ENCODE measurements at places on chromosomes 6 and 20.

- no peak for DNase-seq
Observed at GRCh38 chr6:49332781-49333180, 130.3 kb downstream of the MMUT start.

- DNase-seq: no peak
Observed at GRCh38 chr6:96304997-96305396, 216.6 kb upstream of the UFL1 start.

DNA sequence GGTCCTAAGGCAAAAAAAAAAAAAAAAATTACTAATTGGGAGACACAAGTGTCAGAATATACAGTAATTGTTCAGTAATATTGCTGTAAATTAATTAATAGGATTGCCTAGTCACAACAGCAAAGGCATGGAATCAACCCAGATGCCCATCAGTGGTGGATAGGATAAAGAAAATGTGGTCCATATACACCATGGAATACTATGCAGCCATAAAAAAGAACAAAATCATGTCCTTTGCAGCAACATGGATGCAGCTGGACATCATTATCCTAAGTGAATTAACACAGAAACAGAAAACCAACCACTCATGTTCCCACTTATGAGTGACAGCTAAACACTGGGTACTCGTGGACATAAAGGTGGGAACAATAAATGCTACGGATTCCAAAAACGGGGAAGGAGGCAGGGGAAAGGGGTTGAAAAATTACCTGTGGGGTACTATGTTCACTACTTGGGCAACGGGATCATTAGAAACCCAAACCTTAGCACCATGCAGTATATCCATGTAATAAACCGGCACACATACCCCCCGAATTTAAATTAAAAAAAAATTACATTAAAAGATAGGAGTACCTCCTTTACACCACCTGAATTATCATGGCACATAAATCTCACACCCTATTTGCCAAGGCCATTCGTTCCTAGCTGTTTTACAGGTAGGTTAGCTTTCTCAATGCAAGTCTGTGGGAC, 689 bp upstream of the PFDN4 start:
- DNase-seq: no peak

DNA sequence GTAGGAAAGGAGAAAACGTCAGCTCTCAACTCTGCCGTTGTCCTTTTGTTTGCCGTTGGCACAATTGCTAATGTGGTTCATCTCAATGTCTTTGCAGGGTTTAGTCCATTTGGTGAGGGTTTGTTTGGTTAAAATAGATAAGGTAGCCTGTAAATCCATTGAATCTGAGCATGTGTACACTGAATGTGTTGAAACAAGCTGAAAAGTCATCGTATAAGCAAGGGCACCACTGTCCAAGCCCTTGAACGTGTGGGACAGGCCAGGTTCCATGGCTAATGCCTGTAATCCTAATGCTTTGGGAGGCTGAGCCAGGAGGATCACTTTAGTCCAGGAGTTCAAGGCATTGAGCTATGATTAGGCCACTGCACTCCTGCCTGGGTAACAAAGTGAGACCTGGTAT, 224.7 kb upstream of the PLCB4 start:
- no peak for DNase-seq

GRCh38 chr20:50409495-50409894, 100.7 kb upstream of the PTPN1 start:
- peak; percentile 87 for DNase-seq

- no peak for DNase-seq
Observed at GRCh38 chr6:138008791-138009190, 98.4 kb downstream of the PERP start.

DNA sequence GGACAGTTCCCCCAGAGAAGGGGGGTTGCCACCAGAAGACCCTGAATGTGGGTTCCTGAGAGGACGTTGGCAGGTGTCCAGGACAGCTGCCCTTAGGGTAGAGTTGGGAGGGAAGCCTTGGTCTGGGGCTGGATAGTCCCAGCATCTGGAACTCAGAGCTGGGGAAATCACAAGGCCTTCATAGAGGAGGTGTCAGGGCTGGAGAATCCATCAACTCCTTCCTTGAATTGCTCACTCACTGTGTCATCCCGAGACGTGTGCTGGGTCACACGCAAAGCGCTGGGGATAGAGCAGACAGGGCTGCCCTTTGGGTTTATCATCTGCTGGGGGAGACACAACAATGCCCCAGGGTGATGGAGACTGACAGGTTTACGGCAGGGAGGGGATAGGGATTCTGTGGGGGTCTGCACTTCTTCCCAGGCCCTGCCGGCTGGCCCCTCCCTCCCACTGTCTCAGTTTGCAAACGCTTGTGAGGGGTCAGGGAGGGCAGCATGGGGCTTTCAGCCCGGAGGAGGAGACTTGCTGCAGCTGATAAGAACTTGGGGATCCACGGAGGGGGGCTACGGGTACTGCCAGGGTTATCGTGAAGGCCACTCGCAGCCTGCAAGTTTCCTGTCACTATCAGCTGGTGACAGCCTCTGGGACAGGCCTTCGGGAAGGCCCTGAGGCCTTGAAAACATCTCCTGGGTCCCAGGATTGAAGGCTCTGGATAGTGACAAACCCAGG, 18.6 kb downstream of the RBM38 start:
- DNase-seq: no peak

GRCh38 chr6:22958677-22959076, 389.3 kb downstream of the HDGFL1 start:
- no peak for DNase-seq

GRCh38 chr20:51363813-51364212, 178.7 kb downstream of the NFATC2 start:
- no peak for DNase-seq

DNA sequence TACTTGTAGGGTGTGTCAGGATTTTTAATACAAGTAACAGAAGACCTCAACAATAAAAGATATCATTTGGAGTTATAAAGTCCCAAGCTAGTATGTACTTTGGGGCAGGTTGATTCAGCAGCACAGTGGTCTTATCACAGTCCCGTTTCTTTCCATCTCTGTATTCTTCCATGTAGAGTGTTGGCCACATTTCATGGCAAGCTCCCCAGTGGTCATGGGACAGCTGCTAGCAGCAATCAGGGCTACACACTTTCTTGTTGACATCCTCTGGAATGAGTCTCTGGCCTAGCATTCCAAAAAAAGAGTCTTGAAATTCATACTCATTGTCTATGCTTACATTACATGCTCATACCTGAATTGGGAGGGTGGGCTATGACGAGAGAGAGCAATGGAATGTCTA, 53.2 kb downstream of the SOBP start:
- DNase-seq: no peak

DNA sequence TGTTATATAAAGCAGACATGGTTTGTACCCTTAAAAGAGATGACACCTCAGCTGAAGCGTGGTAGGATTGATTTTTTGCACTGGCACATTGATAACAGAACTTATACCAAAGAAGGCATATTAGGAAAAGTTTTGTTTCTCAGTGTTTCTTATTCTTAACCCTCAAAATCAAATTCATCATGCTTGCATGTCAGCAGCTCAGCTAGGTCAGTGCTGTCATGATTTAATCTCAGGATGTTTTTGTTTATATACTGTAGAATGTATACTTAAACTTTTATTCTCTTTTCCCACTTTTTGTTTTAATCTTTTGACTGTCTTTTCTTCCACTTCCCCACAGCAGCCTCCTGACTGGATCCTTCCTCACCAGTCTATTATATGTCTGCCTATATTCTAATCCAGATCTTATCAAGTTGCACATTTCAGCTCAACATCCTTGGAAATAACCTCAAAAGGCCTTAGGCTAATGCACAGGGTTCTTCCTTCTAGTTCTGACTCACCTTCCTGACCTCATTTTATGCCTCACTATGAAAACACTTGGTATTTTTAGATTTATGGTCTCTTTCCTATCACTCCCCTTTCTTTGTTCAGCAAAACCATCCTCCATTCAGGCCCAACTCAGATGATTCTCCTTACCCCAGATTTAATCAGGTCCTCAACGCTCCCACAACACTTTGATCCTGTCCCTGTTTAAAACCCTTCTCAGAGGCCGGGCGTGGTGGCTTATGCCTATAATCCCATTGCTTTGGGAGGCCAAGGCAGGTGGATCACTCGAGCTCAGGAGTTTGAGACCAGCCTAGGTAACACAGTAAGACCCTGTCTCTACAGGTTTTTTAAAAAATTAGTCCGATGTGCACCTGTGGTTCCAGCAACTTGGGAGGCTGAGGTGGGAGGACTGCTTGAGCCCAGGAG, 7.2 kb downstream of the HEBP2 start:
- DNase-seq: no peak

GRCh38 chr6:150134280-150134920, 8.4 kb upstream of the PPP1R14C start:
- no peak for DNase-seq

DNA sequence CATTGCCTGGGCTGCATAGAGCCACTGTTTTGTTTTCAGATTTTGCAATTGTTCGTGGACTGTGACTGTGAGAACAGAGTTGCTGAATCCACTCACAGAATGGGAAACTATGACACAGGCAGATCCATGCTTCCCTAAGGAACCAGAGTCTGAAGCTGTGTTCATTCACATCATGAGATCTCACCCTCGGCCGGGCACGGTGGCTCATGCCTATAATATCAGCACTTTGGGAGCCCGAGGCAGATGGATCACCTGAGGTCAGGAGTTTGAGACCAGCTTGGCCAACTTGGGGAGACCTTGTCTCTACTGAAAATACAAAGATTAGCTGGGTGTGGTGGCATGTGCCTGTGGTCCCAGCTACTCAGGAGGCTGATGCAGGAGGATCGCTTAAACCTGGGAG, 139.2 kb upstream of the SALL4 start:
- DNase-seq: no peak

DNA sequence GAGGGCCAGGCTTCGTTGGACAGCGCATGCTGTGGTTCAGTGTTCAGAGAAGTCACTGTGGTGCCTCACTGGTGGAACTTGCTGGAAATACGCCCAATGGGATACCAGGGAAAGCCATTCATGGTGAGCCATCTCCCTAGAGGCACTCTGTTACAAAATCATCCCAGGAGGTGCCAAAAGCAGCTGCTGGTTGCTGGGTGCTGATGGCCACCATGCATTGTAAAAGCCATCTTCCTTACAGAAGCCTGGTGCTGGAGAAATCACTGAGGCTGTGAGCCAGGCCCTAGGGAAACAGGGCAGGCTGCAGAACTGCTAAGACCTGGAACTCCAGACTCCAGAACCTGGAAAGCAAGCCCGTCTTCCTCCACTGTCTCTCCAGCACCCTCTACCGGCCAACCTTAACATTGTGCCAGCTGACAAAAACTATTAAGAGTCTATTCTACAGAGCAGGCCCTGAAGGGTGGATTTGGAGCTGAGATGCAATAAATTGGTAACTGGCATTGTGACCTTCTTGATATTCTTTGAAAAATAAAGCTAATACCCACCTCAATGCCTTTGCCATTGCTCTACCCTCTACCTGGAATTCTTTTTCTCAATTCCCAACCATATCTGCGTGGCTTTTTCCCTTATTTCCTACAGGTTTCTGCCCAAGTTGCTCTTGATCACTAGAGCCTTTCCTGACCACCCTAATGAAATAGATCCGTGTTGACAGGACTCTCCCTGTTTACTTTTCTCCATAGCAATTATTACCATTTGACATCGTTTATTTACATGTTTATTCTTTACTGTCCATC, 18.5 kb downstream of the SNRPB start:
- DNase-seq: peak; percentile 73

DNA sequence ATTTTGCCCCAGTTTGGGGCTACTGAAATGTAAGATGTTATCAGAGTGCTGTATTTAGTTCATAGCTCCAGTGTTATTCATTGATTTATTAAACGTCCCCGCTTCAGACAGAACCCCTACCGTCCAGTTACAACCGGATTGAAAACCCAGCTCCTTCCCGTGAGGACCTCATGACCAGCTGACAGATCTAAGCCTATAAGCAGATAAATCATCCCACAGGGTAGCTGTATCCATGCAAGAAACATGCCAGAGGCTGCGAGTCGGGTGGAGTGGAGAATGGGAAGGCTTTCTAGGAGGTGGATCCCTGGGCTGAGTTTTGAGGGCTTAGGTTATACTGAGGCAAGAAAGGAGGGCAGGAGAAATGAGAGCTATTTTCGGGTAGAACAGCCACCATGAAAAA, 260.0 kb downstream of the ARID1B start:
- DNase-seq: no peak
